ENCODE measurements at places on chromosomes 2 and 18.

DNA sequence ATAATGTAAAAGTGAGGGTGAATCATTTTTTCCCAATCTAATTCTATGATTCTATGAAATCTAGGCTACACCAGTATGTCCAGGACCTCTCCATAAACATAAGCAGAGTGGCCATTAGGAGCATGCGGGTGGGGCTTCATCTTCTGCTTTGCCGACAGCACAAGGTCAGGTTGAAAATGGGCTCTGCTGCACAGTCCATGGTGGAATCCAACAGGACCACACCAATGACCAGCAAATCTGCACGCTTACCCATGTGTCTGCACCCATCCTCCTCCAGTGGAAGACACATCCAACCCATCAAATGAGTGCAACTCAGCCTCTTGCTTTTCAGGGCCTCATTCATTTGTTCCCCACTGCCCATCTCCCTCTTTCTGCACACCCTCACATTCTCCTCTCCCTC, 43.3 kb upstream of the SKOR2 start:
- no peak for DNase-seq

DNA sequence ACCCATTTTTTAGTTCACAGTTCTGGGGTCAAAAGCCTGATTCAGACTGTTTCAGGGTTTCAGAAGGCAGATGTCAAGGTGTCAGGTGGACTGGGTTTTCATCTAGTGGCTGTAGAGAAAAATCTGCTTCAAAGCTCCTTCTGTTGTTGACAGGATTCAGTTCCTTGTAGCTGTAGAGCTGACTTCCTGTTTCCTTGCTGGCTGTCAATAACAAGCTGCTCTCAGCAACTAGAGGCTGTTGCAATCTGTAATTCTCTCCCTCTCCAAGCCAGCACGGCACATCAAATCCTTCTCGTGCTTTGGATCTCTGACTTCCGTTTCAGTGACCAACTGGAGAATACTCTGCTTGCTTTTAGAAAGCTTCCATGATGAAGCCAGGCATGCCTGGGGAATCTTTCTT, 179.4 kb downstream of the DOK6 start:
- no peak for DNase-seq

DNA sequence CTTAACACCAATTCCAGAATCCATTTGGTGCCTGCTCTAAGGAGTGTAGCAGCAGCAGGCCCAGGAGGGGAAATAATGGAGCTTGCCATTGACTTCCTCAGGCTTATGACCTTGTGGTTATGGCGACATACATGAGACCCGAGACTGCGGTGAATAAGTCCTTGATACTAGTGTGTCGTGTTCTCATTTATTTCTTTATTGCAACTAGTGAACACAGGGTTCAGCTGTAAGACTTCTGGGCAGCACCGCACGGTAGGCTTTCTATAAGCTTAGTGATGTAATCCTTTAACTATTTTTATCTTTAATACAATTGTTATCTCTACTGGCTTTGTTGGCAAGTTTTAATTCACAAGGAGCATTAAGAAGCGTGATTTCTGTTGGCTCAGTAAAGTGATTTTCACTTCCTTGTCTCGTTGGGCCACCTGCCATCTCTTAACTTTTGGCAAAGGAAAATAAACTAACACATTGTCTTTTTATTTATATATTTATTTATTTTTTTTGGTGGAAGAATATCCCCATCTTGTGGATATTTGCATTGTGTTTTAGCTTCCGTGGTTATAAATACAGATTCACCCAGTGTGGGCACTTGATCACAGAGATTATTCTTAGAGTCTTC, 139.8 kb downstream of the LTBP1 start:
- no peak for DNase-seq

DNA sequence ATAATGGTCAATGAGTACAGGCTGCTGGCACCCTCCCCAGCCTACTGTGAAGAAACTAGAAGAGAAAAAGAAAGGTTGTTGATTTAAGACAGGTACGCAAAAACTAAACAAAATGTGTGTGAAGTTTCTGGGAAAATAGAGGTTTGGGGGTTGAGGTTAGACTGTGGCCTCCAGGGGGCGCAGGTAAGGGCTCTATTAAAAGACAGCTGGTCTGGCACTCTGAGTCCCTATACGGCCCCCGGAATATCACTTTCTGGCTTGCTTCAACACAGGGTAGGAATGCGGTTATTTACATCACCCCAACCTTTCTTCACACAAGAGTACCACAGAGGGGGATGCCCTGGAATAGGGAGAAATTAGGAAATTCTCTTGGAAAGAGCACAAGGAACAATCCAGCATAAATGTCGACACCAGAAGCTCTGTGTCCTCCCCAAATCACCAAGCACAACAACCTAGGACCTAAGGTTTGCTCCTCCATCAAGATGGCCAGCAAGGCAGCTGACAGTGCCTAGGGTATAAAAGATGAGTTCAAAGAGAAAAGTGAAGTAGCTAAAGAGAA, 480.8 kb upstream of the KLHL29 start:
- peak; percentile 1 for DNase-seq

DNA sequence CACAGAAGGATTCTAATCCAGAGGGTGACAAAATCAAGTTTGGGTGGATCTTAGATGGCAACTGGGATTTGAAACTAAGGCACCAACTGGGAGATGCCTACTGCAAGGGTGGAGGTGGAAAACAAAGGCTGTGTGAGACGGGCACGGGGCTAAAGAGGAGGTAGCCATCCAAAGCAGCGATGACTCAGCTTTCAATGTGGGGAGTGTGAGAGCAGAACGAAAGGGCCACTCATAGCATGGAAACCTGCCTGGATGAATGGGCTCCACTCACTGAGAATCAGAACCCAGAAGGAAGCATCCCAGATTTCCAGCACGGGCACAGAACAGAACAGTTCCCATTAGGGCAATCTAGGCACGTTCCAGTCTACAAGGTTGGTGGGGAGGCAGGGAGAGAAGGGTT, 159.5 kb downstream of the COL4A4 start:
- DNase-seq, result no peak

GRCh38 chr2:238868616-238869292, 20.9 kb downstream of the TWIST2 start:
- no peak for DNase-seq

GRCh38 chr2:183901931-183902330, 696.4 kb upstream of the ZNF804A start:
- no peak for DNase-seq

DNA sequence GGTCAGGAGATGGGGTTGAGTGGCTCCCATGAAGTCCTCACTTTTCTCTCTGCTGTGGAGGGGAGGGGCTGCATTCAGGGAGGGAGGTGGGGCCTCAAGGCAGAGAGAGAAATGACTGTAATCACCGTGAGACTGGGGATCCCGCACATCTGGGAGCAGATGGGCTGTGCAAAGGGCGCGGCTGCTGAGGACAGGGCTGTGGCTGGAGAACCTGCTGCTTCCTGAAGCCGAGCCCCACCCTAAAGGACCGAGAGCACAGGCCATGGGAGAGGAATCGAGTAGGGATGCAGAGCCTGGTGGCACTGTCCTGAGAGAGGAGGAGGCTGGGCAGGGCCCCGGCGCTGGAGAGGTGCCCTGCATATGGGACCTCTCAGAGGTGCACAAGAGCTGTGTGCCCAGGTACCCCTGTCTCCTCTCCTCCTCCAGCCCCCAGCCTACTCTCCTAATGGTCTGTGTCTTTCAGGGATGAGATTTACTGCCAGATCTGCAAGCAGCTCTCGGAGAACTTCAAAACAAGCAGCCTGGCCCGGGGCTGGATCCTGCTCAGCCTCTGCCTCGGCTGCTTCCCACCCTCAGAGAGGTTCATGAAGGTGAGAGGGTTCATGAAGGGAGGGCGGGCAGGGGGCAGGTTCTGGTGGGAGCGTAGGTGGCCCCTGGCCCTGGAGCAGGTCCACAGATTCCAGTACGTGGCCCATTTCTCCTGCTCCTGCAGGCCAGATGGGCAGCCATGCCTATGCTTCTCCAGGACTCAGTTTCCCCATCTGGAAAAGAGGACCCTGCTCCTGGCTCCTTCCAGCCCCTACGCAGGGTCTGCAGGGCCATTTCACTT, 25.9 kb upstream of the GPR17 start:
- no peak for DNase-seq
